ENCODE measurements at places on chromosomes 6 and 20. TPM values are rescaled to one million over a fixed set of nuclear protein-coding genes. Genes with fewer than 3 reads are reported as not detected.
A peak's percentile ranks its signal among the peaks of the same experiment; 100 is the strongest.

DNA sequence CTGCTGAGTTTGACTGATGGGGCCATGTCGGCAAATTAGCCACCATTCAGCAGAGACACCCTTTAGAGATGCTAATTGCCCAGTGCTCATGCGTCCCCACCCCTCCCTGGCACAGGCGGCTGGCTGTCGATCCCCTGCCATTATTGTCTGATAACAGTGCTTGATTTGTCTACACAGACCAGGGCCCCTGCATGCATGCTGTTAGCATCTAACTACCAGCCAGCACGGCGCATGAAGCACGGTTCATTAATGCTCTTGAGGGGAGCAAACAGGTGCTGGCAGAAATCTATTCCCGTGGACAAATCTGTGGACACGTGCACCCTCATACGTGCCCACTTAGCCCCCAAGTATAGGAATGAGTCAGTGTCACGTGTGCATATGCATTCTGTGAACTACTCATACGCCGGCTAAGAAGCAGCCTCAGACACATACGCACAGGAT, 32.2 kb downstream of the KCNB1 start:
- no peaks in the 10 kb centered on the region for H3K4me1 ChIP-seq
- peak; percentile 22 for DNase-seq
- H3K36me3 ChIP-seq = no peaks in the 10 kb centered on the region
- peaks cover 23% of the 10 kb centered on the region for H3K27me3 ChIP-seq
- H3K4me3 ChIP-seq = no peak overlapping the region

DNA sequence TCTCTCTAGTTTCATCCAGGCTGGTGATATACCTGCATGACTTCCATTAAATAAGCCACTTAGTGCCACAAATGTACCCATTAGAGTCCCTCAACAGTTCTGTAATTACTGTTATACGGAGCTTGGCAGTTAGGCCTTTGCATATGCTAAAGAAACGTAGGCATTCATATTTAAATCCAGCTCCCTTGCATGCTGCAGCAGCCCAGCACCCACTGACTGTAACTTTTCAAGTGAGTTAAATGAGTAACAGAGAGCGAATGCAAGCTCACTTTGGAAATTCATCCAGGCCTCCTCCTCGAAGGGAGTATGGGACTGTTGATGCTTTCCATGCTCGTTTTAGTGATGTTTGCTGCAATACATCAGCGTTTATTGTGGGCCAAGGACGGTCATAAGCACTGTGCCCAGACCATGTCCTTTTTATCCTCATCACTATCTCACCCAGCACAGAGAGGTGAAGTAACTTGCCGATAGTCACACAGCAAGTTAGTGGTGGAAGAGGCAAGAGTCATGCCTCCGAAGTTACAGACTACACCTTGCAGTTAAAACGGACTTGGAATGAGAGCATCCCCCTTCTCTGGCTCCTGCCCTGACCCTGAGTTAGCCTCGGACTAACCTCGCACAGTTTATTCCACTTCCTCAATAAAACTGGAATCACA, 179.4 kb upstream of the PDE10A start:
- no peak for DNase-seq
- peaks cover 7% of the 10 kb centered on the region for H3K27me3 ChIP-seq
- no peak overlapping the region for H3K4me3 ChIP-seq
- H3K4me1 ChIP-seq = no peaks in the 10 kb centered on the region
- no peaks in the 10 kb centered on the region for H3K36me3 ChIP-seq

GRCh38 chr6:41430875-41431274, 95.5 kb downstream of the NCR2 start:
- peak; percentile 67 for DNase-seq
- peaks cover 30% of the 10 kb centered on the region for H3K4me1 ChIP-seq
- no peak overlapping the region for H3K4me3 ChIP-seq

DNA sequence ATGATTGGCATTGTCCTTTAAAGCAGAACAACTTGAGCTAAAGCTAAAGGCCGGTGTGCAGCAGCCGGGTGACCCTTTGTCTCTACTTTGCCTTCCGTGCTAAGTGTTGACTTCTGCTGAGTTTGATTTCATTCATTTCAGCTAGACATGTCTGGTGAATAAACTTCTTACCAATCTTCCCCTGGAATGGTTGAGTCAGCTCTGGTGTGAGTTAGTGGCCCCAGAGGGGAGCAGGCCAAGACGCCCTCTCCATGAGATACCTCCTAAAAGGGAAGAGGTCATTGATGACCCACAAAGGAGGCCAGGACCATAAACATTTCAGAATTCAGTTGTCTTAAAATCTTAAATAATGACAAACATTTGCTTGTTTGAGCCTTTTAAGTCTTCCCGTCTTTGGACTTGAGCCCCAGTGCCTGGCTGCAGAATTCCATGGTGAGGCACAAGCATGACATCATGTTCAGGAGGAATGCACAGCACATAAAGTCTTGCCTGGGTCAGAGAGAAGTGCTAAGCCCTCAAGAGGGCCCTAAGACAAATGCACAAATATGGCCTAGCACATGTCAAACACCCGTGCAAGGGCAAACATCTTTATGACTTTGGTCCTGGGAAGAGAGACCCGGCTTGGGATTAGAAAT, 96.3 kb upstream of the NEDD9 start:
- no peak overlapping the region for H3K4me3 ChIP-seq
- H3K36me3 ChIP-seq = no peaks in the 10 kb centered on the region
- peak overlapping the region; percentile 28 for H3K27ac ChIP-seq
- DNase-seq = peak; percentile 53

Gene CCDC167
- 24.0 TPM for total RNA-seq

Gene WFDC10B
- total RNA-seq = not detected

Gene LINC00237
- total RNA-seq = not detected

Gene PRRT1
- 0.67 TPM for total RNA-seq

Gene SOBP
- 4.7 TPM for total RNA-seq

Measured in astrocyte (in vitro differentiated cells and primary cell).